ENCODE measurements at places on chromosomes 6 and 20. TPM values are rescaled to one million over a fixed set of nuclear protein-coding genes. Genes with fewer than 3 reads are reported as not detected.

RTN4IP1 gene
- 9.4 TPM for total RNA-seq

GRCh38 chr6:37822851-37823682, 3.5 kb downstream of the ZFAND3 start:
- H3K27ac ChIP-seq = peak overlapping the region; percentile 68
- peaks cover 34% of the 10 kb centered on the region for H3K4me1 ChIP-seq
- peak overlapping the region; percentile 76 for H3K4me3 ChIP-seq

GRCh38 chr6:127221201-127221600, 45.5 kb upstream of the RNF146 start:
- no peak overlapping the region for H3K27ac ChIP-seq
- peaks cover 5% of the 10 kb centered on the region for H3K27me3 ChIP-seq
- no peak for DNase-seq
- no peaks in the 10 kb centered on the region for H3K36me3 ChIP-seq
- no peak overlapping the region for H3K4me3 ChIP-seq

DNA sequence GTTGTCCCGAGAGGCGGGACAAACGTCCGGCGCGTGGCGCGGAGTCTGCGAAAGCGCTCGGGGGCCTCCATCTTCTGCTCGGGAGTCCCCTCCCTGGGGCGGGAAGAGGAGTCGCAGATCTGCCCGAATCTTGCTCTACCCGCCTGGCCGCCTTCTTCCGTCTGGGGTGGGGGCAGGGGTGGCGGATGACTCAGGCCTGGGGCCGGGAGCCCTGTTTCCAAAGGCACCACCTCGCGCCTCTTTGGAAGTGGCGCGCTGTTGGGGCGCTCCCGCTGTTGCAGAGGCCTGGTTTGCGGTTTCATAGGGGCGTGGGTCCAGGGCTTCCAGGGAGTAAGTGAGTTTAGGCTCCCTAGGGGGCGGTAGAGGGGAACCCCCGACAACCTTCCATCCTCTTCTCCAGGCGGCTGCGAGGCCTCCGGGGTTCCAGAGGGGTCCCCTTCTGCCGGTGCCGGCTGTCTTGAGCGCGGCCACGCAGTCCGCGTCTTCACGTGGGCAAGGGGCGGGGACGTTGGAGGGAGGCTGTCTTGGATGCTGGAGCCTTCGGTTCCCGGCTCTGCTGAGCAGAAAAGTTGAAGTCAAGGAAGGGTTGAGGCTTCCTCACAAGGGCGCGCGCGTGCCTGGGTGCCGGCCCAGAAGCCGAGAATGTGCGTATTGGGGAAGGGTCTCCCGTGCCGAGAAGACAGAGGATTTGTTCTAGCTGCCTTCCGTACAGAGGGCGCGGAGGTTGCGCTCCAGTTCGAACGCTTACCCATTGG, 2.6 kb upstream of the TFAP2C start:
- no peak overlapping the region for H3K27ac ChIP-seq
- DNase-seq = no peak
- H3K27me3 ChIP-seq = no peaks in the 10 kb centered on the region
- peaks cover 5% of the 10 kb centered on the region for H3K36me3 ChIP-seq
- H3K4me1 ChIP-seq = 0 out of 2 replicates have a peak, but pooled peaks cover 4% of the 10 kb centered on the region

- no peak overlapping the region for H3K27ac ChIP-seq
- DNase-seq = no peak
- no peaks in the 10 kb centered on the region for H3K36me3 ChIP-seq
- no peaks in the 10 kb centered on the region for H3K4me1 ChIP-seq
- H3K4me3 ChIP-seq = no peak overlapping the region
- no peaks in the 10 kb centered on the region for H3K27me3 ChIP-seq
Measured at GRCh38 chr20:41512624-41513023, 105.6 kb downstream of the CHD6 start.

DNA sequence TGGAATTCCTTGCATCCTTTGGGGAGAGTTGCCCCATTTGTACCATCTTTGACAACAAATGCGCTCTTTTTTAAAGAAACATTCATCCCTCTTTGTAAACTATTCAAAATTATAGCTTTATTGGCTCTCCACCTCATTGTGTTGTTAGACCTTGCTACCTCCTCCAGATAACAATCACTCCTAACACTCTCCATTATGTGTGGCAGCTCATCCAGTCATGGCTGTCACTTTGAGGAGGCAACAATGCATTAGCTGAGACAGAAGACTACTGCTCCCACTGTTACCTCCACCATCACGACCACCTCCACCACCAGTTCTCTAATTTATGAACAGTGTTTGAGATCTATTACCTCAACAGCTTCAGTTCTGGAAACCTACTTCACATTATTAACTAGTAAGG, 339.1 kb downstream of the FRK start:
- H3K36me3 ChIP-seq = no peaks in the 10 kb centered on the region
- H3K4me3 ChIP-seq = no peak overlapping the region
- no peak overlapping the region for H3K27ac ChIP-seq
- no peaks in the 10 kb centered on the region for H3K4me1 ChIP-seq

- no peaks in the 10 kb centered on the region for H3K36me3 ChIP-seq
- DNase-seq = no peak
- no peaks in the 10 kb centered on the region for H3K27me3 ChIP-seq
- H3K4me1 ChIP-seq = no peaks in the 10 kb centered on the region
- no peak overlapping the region for H3K4me3 ChIP-seq
Measured at GRCh38 chr6:78599526-78599925, 267.8 kb upstream of the IRAK1BP1 start.

FABP7 gene
- not detected for total RNA-seq

DNA sequence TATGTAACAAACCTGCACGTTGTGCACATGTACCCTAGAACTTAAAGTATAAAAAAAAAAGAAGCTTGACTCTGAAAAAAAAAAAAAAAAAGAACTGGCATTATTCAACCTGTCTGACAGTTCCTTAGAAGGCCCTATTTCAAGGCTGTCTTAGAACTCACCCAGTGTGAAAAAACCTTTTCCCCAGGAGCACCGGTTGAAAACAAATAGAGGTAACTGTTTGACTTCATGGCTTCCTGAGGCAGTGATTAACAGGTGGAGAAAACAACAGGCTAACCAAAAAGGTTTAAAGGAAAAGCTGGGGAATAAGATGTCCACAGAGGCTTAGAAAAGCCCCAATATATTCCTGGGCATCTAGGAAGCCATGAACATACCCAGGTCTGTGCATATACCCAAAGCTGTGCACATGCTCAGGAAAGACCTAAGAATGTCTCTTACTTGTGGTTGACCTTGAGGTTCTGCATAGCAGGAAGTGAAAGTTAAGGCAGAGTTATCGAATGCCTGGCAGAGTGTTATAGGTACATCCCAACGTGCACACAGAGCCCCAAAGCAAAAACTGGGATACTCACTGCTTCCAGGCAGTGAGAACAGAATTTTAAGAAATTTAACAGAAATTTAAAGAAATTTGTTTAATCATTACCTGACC, 7.0 kb downstream of the UQCC1 start:
- H3K27ac ChIP-seq = peak overlapping the region; percentile 34
- H3K27me3 ChIP-seq = no peaks in the 10 kb centered on the region
- DNase-seq = no peak
- no peaks in the 10 kb centered on the region for H3K4me1 ChIP-seq

DNMT3B gene
- total RNA-seq = 3.5 TPM

DCDC2 gene
- total RNA-seq = 0.15 TPM

NR2E1 gene
- total RNA-seq = 0.13 TPM

SCGN gene
- total RNA-seq = not detected

DNA sequence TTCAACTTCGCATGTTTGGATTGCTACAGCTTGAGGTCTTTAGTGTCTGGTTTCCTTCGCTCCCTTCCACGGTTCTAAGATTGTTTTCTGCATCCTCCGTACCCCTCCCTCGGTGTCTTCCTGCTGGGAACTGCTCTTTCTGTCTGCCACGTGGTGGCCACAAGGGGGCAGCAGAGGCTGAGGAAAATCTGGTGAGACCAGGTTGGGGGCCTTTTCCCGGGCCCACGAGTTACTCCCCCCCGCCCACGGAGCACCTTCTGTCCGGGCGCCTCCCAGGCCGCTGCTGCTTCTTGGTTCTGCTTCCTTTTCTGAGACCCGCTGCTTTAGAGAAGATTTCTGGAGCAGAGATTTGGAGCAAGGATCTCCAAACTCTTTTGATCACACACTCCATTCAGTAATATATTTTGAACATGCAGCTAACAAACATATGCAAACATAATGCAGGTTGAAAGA, 21.1 kb upstream of the NOTCH4 start:
- H3K4me1 ChIP-seq = no peaks in the 10 kb centered on the region
- H3K36me3 ChIP-seq = no peaks in the 10 kb centered on the region
- H3K27me3 ChIP-seq = no peaks in the 10 kb centered on the region
- DNase-seq = no peak

DNA sequence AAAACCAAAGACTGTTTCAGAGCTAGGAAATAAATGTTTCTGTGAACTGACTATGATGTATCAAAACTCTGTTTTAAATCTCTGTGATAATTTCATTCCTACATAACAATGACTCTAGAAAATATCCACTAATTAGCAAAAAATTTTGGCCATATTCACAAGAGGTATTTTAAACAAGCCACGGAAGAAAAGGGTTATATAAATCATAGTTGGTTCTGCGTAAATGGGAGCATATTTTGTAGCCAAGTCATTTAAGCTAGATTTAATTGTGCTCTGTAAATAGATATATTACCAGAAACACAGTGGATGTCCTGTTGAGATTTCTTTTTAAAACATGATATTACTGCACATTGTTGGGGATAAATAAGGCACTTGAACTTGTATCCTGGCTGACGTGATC, 416.5 kb upstream of the PLCB4 start:
- DNase-seq = no peak
- no peak overlapping the region for H3K4me3 ChIP-seq
- no peak overlapping the region for H3K27ac ChIP-seq
- no peaks in the 10 kb centered on the region for H3K4me1 ChIP-seq
- no peaks in the 10 kb centered on the region for H3K27me3 ChIP-seq

- H3K36me3 ChIP-seq = no peaks in the 10 kb centered on the region
- no peak overlapping the region for H3K27ac ChIP-seq
- H3K27me3 ChIP-seq = no peaks in the 10 kb centered on the region
- H3K4me1 ChIP-seq = no peaks in the 10 kb centered on the region
- no peak for DNase-seq
Measured at GRCh38 chr6:162294029-162294428, 433.5 kb downstream of the PRKN start.

DNA sequence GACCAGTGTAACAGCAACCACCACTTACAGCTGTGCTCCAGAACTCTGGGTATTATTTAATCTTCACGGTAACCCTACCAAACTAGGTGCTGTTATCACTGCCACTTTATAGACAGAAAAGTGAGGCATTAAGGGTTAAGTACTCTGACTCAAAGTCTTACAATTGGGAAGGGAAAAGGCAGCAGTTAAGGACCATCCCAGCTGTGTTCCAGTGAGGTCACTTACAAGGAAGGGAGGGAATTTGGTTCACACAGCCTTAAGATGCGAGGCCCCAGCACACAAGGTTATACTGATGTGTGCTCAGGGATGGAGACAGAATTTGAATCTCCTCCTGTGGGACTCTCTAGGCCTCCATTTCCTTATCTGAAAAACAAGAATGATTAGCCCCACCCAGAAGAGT, 46.7 kb downstream of the TRERF1 start:
- no peak for DNase-seq
- no peak overlapping the region for H3K4me3 ChIP-seq
- peaks cover 58% of the 10 kb centered on the region for H3K4me1 ChIP-seq
- H3K27me3 ChIP-seq = no peaks in the 10 kb centered on the region

DNA sequence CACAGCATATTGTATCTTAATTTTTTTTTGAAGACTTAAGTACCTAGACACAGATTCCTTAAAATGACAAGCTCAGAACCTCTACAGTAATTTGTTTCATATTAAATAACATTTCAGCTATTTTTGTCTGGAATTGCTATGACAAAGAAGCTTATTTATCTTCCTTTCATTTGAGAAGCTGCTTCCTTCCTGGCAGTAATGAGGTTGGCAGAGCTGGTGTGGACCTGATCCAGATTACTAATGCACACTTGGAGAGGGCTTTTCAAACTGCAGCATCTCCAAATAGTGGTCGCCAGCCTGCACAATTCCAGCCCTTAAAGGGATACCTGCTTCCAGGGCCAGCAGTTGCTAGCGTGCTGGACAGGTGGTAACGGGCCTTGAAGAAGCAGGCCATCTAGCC, 12.1 kb downstream of the PTCHD4 start:
- H3K27ac ChIP-seq = no peak overlapping the region
- H3K4me1 ChIP-seq = no peaks in the 10 kb centered on the region
- no peaks in the 10 kb centered on the region for H3K27me3 ChIP-seq
- no peak for DNase-seq
- H3K36me3 ChIP-seq = no peaks in the 10 kb centered on the region

MOG gene
- not detected for total RNA-seq

FITM2 gene
- 10.5 TPM for total RNA-seq

MYLK4 gene
- 0.85 TPM for total RNA-seq

DNA sequence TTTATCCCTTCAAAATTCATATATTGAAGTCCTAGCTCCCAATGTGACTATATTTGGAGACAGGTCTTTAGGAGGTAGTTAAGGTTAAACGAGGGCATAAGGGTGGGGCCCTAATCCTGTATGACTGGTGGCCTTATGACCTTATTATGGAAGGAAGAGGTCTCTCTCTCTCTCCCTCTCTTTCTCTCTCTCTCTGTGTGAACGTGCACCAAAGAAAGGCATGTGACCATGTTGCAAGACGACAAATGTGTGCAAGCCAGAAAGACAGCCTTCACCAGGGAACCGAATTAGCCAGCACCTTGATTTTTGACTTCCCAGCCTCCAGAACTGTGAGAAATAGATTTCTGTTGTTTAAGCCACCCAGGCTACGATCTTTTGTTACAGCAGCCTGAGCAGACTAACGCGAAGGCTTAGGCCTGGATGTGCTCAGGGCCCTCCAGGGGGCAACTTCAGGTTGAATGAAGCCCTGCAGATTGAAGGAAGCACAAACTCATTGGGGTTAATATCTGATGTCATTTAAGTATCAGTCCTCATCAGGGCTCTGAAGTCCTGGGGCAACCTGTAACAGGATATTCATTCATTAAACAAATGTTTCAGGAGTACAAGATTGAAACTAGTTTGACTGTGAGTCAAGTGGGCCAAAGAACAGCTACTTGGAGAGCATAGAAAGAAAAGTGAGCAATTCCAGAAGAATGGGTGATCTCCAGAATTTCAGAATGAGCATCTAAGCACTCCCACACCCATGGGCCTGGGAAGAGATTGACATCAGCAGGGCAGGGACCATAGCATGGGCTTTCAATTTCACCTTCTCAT, 157.4 kb upstream of the TNFAIP3 start:
- no peaks in the 10 kb centered on the region for H3K36me3 ChIP-seq
- H3K4me1 ChIP-seq = peaks cover 10% of the 10 kb centered on the region
- H3K27ac ChIP-seq = no peak overlapping the region

DNA sequence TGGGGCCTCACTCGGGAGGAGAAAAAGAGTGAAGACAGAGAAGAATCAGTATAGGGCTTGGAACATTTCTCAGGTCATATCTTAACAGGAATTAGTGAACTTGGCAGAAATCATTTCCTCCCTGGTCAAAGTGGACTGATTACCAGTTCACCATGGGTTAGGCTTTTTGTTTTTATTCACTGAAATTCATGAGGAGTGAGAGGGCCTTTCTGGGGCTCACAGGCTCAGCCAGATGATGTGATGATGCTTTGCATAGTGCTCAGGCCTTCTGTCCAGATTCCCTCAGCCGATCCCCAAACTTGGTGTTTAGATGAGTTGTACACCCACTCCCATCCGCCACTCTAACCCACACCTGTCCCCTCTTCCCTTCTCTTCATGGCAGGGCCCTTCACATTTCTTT, 32.5 kb downstream of the SRSF3 start:
- peaks cover 9% of the 10 kb centered on the region for H3K4me1 ChIP-seq
- H3K27ac ChIP-seq = no peak overlapping the region
- no peaks in the 10 kb centered on the region for H3K36me3 ChIP-seq
- DNase-seq = no peak
- no peaks in the 10 kb centered on the region for H3K27me3 ChIP-seq

GRCh38 chr20:49230561-49231133, 11.4 kb downstream of the DDX27 start:
- H3K36me3 ChIP-seq = peaks cover 2% of the 10 kb centered on the region
- no peaks in the 10 kb centered on the region for H3K4me1 ChIP-seq
- H3K27me3 ChIP-seq = no peaks in the 10 kb centered on the region
- no peak overlapping the region for H3K27ac ChIP-seq

- no peak overlapping the region for H3K4me3 ChIP-seq
- H3K36me3 ChIP-seq = no peaks in the 10 kb centered on the region
- no peak for DNase-seq
Measured at GRCh38 chr20:20014659-20015058, 2.5 kb upstream of the NAA20 start.
